ENCODE measurements at places on chromosomes 13 and 19.

DNA sequence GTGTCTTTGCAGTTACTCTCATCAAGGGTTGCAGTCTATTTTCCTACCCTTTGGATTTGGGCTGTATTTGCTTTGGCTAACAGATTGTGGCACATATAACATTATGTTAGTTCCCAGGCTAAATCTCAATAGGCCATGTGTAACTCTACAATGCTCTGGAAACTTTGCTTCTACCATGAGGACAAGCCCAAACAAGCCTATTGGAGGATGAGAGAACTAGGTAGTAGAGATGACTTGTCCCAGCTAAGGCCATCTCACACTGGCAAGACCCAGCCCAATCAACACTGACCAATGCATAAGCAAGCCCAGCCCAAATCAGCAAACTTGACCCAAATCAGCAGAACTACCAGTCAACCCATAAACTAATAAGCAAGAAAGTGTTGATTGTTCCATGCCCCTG is 311.8 kb downstream of the NDFIP2 start:
- no peak for DNase-seq

DNA sequence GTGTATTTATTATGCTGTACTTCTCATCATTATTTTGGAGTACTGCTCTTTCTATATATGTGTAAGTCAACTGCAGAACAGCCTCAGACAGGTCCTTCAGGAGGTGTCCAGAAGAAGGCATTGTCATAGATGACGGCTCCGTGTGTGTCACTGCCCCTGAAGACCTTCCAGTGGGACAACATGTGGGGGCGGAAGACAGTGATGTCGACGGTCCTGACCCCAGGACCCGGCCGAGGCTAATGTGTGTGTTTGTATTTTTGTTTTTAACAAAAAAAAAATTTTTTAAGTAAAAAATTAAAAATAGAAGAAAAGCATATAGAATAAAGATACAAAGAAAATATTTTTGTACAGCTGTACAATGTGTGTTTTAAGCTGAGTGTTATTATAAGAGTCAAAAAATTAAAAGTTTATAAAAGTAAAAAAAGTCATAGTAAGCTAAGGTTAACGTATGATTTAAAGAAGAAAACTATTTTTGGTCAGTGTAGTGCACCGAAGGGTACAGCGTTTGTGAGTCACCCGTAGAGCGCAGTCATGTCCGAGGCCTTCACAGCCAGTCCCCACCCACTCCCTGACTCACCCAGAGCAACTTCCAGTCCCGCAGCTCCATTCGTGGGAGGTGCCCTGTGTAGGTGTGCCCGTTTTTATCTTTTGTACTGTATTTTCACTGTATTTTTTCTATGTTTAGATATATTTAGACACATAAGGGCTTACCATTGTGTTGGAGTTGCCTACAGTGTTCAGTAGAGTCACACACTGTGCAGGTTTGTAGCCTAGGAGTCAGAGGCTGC is 42.2 kb upstream of the SPACA7 start:
- DNase-seq = no peak

DNA sequence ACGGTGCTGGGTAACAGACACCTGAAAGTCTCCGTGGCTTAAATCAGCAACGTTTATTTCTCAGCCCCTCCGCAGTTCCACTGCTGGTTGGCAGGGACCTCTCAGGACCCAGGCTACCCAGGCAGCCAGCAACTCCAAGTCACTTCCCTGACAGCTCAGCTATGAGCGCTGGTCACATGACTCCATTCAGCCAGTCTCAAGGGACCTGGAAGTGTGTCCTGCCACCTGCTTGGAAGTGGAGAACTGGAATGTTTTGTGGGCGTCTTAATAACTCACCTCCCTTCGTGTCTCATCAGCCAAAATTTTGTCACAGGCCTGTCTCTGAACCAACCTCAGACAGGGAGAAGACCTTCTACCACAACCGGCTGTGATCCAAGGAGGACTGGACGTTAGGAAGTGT is 72.8 kb downstream of the DPF1 start:
- DNase-seq = no peak

- peak; percentile 16 for DNase-seq
Measured at GRCh38 chr19:38634757-38635482, 12.5 kb upstream of the ACTN4 start.

GRCh38 chr13:95356916-95357315 is 55.7 kb upstream of the ABCC4 start:
- no peak for DNase-seq

- DNase-seq = no peak
Measured at GRCh38 chr19:3359015-3359918, 7.1 kb upstream of the NFIC start.

GRCh38 chr13:113822266-113822665 is 41.6 kb downstream of the GAS6 start:
- no peak for DNase-seq

- no peak for DNase-seq
Measured at GRCh38 chr19:13031917-13032623, 36.8 kb downstream of the NFIX start.

DNA sequence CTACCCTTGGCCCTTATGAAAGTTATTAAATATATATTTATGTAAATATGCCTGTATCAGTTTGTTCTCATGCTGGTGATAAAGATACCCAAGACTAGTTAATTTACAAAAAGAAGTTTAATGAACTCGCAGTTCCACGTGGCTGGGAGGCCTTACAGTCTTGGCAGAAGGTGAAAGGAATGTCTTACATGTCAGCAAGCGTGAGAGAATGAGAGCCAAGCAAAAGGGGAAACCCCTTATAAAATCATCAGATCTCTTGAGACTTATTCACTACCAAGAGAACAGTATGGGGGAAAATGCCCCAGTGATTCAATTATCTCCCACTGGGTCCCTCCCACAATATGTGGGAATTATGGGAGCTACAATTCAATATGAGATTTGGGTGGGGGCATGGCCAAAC is 506.0 kb upstream of the ATXN8OS start:
- DNase-seq = no peak

GRCh38 chr19:22427960-22428913 is 6.1 kb upstream of the ZNF98 start:
- no peak for DNase-seq

GRCh38 chr19:5090465-5091017 is 121.6 kb downstream of the KDM4B start:
- DNase-seq = no peak

DNA sequence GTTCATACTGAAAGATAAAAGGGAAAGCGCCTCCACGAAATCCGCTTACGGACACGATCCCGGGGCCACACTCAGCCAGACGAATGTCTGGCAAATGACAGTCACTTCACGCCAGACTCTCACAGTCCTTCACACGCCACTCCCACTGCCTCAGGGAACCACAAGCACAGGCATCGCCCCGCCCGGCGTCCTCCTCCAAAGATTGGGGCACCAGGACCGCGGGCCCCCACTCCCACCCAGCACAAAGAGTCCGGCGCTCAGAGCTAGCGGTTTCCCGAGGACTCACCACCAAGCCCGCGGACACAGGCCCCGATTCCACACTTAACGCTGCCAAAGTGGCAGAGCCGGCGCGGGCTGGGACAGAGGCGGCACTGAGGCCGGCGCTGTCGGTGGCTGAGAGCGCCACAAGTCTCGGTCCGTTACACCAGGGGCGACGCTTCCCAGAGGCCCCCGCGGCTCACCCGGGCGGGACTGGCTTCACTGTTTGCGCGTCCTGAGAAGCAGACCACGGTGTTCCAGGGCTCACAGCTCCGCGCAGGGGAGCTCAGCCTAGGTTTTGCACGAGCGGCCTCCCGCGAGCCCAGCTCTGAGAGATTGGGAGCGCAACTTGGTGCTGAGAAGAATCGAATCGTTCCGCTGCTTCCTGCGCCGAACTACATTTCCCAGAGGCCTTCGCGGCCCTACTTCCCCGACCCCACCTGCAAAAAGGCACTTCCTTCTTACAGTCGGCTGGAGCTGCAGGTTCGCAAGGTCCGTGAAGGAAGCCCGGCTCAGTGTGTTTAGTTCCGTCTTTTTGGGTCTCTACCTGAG is at the start of gene ZNF569:
TSS of gene ZNF569 (minus strand) at position 647 of the 810 bp plus-strand sequence. CDS start 22,523 bp downstream, outside the sequence.
- DNase-seq = peak; percentile 86

DNA sequence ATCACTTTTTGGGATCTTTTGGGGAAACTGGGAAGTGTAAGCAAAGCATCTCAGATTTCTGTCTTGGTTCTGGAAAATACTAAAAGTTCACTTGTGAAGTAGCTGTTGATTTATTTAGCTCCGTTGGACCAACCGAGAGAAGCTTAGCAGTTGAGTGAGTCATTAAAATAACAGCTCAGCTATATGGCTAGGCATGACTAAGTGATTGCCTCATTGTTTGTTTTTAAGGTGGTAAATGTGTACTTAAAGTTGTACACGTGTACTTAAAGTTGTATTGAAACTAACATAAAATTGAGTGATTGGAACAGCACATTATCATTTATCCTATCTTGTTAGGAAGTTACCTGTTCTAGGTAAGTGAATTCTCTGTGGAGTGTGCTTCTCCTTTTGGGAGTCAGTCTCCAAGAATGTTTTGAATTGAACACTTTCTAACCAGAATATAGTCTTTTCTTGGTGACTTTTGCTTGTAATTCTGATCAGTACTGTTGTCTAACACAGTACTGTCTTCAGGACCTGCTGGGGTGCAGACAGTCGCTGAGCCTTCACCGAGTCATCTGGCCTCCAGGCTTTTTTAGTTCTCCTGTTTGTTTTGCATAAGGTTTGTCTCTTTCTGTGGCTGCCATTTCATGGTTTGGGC is 2.9 kb upstream of the DCUN1D2 start:
- DNase-seq = no peak

DNA sequence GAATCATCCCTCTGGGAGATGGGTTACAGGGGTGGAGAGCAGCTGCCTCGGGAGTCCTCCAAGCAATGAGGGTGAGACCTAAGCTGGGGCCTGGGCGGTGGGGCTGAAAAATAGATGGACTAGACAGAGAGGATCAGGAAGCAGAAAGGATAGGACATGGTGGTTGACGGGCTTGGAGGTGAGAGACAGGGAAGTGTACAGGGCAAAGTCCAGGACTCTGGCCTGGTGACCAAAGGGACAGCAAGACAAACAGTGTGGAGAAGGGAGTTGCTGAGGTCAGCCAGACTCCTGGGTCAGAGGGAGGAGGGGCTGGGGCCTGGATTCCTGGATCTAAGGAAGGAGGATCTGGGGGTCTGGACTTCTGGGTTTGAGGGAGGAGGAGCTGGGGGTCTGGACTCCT is 5.5 kb downstream of the PHLDB3 start:
- DNase-seq = no peak

- no peak for DNase-seq
Measured at GRCh38 chr19:42926781-42927180, 9.1 kb upstream of the PSG6 start.

DNA sequence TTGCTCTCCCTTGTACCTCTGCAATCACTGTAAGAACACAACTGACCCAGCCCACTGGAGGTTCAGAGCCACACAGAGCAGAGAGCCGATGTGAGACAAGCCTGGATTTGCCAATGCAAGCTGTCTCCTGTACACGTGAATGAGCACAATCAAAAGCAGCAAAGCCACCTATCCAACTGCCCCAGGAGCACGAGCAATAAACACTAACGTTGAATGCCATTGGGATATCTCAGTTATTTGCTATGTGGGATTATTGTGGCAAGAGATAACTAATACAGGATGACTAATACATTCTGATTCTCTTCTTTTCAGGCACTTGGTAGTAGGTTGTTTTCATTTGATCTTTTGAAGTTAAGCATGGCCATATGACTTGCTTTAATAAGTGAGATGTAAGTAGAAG is 85.2 kb upstream of the FAM216B start:
- DNase-seq = no peak

GRCh38 chr19:8334458-8335342 is 8.4 kb downstream of the KANK3 start:
- DNase-seq = peak; percentile 35

- no peak for DNase-seq
Measured at GRCh38 chr19:13707915-13708314, 56.4 kb upstream of the MRI1 start.

GRCh38 chr19:51040151-51040550 is 5.3 kb upstream of the KLK12 start:
- no peak for DNase-seq

GRCh38 chr13:85140192-85140591 is 659.0 kb downstream of the SLITRK6 start:
- DNase-seq = no peak

- DNase-seq = no peak
Measured at GRCh38 chr13:46541210-46541609, 11.8 kb upstream of the LRCH1 start.

DNA sequence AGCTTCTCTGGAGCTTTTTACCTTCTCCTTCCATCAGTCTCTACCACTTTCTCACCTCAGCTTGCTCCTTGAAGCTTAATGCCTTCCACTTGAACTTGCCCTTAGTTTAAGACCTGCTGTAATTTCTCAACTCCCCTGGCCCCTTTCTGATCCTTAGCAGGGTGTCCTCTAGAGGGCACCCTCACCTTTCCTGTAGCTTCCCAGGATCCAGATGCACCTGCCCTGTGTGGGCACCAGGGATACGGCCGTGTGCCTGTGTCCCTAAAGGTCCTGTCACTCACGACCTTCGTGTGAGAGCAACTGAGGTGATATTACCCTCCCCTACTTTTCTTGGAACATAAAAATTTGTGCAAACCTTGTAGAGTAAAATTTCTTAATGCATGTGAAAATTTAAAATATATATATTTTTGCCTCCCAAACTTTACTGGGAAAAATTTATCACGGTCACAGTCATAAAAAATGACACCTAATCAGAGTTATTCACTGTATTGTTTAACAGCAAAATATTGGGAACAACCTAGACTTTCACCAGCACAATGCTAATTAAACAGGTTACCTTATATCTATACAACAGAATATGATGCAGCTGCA is 46.4 kb downstream of the PSG3 start:
- DNase-seq = peak; percentile 4

DNA sequence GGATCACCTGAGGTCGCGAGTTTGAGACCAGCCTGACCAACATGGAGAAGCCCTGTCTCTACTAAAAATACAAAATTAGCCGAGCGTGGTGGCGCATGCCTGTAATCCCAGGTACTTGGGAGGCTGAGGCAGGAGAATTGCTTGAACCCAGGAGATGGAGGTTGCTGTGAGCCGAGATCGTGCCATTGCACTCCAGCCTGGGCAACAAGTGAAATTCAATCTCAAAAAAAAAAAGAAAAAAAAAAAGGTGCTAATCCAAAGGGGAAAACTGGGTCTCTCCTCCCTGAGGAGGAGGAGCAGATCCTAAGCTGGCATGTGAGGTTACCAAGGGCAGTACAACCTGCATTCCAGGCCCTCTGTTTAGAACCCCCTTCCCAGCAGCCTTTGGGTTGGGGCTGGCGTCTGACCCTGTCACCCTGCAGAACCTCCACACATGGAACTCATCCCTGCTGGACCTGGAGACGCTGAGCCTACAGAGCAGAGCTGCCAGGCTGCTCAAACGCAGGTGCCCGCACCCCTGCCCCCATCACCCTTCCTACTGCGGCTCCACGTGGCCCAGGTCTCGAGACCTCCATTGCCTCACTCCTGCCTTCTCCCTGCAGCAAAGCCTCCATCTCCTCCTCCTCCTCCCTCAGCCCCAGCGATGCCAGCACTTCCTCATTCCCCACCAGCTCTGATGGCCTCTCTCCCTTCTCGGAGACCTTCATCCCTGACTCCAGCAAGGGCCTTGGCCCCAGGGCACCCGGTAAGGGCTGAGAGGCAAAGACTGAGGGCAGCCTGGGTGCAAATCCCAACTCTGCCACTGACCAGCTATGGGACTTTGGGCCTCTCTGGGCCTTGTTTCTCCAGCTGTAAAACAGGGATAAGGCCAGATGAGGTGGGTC is 6.7 kb downstream of the PROSER3 start:
- DNase-seq = no peak

GRCh38 chr13:96992633-96993032 is 1.6 kb downstream of the OXGR1 start:
- DNase-seq = no peak

GRCh38 chr13:76928456-76928855 is 19.9 kb upstream of the ACOD1 start:
- DNase-seq = no peak
